ENCODE measurements at places on chromosomes 11 and 22.

- DNase-seq: no peak
Observed at GRCh38 chr11:108708173-108708572, 43.3 kb downstream of the DDX10 start.

DNA sequence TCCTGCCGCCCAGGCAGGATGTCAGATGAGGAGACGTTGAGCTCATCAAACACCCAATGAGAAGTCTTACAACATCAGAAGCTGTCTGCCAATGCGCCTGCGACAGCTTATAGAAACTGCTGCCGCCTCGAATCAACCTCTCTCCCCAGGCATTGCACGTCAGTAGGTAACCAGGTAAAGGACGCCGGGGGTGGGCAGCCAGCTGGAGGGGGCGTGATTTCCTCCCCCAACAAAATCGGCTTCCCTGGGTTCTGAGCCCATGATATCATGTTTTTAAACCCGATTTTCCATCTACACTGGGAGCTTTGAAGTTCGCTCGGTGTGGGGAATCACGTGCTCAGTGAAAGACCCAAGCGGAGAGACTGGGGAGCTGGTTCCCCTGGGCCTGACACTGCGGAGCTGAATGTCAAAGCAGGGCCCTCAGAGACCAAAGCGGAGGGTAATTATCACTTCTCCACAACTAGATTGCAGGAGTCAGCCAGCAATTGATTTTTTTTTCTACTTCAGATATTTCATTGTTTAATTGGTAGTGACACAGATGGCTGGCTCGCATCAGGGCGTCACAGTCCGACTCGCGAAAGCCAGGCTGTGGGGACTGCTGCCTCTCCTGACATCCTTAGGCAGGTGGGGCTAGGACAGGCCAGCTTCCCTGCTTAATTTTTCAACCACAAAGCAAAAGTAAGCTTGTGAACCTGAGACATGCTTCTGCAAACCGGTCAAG, 15.4 kb downstream of the FAM83F start:
- no peak for DNase-seq

DNA sequence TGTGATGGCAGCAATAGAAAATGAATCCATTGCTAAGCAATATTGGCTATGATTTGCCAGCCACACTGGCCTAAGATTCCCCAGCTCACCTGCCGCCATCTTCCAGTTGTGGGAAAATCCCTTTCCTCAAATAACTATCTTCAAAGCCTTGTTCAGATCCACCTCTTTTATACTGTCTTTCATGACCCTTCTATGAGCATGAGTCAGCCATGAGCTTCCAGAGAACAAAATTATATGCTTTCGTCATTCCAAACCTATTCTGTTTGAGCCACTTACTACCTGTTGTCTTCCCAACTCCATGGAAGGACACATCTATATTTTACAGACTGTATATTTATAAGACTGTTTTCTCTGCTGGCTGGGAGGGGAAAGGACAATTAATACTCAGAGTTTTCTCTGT, 25.0 kb upstream of the PRSS23 start:
- no peak for DNase-seq

GRCh38 chr22:18927020-18927419, 9.1 kb downstream of the PRODH start:
- no peak for DNase-seq

DNA sequence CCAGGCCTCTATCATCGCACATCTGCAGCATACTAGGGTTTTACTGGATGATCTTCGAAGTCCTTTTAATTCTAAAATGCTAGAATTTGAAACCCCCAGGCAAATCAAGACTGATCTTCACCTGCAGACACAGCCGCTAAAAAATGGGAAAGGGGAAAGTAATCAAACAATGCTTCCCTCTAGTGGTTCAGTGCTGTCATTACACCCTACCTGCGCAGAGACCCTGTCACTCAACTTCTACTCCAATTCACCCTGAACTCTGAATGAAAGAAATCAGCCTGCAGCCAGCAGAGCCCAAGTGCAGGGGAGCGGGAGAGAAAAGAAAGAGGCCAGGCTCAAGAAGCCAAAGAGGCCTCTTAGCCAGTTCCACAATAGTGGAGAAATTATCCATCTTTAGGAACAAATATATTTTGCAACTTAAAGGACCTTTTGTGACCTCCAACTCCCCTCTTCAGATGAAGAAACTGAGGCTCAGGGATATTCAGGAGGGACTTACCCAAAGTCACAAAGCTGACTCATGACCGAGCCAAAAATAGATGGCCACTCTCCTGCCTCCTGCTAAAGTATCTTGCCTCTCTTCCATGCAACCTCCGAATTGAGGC, 33.0 kb downstream of the SERGEF start:
- peak; percentile 39 for DNase-seq

DNA sequence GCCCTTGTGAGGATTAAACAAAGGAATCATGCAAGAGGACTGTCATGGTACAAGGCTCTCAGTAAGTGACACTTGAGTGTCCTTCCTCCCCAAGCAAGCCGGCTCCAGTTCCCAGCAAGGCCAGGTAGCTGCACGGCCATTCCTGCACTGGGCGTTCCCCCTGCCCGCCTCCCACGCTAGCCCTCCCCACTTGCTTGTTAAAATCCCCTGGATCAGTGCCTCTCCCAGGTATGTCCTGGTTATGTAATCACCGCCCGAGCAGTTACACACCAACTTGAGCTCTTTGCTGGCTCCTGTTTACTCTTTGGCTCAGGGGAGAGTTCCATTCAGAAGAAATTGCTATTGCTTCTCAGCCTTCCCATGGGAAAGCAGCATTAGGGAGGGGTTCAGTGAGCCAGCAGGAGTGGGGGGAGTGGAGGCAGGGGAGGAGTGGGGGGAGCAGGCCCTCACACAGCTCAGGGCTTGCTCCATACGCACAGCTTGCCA, 19.4 kb upstream of the MYEOV start:
- no peak for DNase-seq
